ENCODE measurements at places on chromosomes 2 and 18.

GRCh38 chr2:2901384-2902345, 476.0 kb downstream of the EIPR1 start:
- DNase-seq: no peak

DNA sequence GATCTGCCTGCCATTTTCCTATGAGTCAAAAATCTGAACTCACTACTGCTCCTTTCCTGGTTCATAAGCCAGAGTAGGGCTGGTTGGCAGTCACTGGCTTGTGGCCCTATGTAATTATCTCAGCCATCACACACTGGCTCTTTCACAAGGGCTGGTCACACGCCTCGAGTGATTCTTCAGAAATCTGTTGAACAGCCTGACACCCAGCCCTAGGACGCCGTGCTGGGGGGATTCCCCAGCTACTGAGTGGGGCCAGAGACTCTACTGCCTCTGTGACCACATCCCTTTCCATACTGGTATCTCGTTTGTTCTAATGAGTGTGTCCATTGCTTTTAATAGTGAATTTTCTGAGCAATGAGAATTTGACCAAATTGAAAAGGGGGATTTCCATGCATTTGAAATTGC, 45.8 kb upstream of the RBM44 start:
- DNase-seq: no peak

DNA sequence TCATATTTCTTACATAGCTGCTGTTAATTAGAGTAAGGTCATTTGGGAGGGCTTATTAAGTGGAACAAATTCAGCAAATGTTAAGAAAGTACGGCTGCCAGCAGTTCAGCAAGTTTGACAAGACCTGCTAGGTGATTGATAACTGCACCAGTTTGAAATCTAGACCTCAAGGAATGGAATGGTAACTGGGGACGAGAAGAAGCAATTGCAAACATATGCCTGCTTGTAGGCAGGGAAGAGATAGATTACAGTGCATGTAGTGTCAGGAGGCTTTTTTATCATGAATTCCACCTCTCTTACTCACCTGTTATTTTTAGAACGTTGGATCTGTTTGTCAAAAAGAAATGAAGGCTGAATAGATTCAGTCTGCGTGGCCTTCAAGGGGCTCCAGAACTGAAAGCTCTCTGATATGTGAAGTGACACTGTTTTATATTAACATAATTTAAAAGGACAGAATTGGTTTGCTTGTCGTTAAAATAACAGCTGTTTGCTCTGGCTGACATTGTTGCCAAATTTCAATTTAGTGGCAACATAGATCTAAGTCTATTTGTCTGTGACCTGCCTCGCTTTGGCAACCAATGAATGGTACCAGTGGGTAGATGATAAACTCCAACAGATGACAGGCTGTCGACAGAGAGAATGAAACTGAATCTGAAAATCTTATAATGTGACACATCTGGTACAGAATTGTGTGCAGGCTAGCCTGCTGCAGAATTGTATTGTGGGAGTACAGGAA, 199.3 kb downstream of the ZNF407 start:
- no peak for DNase-seq

DNA sequence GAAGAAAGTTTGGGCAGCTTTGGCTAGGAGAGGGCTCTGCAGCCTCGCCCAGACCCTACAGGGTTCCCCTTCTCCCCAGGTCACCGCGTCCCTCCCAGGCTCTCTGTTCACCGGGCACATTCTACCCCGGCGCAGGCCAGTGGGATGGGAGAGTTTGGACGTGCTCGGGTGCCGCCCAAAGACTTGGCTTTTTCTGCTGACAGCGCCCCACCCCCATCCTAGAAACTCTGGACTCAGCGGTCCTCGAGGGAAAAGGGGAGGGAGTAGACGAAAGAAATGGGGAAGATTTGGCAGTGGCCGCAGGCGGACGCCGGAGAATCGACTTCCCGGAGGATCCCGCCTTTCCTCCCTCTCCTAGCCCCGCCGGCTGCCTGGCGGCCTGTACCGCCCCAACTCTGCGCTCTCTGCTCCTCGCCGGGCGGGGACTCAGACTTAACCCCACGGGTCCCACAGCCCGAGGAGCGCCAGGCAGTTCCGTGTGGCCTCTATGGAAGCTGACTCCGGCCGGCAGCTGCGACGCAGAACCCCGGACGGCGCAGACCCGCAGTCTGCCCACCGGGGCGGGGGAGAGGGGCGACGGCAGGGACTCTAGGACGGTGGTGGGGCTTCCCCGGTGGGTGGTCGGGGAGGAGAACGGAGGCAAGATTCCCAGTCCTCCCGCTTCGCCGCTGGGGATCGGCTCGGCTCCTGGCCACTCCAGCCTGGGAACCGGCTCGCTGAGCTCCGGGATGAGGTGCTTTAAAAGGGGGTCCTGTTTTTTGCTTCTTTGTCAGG, 863 bp upstream of the SIX2 start:
- DNase-seq: peak; percentile 2

DNA sequence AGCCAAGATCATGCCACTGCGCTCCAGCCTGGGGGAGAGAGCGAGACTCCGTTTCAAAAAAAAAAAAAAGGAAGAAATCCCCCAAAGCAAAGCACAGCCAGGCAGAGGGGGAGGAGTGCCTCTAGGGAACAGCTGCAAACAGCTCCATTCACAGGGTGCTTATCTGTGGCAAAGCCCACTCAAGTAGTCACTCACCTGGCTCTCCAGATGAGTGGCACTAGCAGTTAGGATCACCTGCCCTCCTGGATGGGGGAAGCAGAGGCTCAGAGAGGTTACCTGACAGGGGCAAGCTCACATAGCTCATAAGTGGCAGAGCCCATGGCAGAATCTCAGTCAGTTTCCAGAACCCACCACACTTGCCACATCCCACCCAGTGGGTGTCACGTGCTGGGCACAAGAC, 30.3 kb downstream of the TFCP2L1 start:
- peak; percentile 97 for DNase-seq

GRCh38 chr2:178946494-178946893, 103.4 kb downstream of the CCDC141 start:
- DNase-seq: no peak

- no peak for DNase-seq
Observed at GRCh38 chr2:227627769-227628168, 10.5 kb downstream of the SCYGR4 start.

DNA sequence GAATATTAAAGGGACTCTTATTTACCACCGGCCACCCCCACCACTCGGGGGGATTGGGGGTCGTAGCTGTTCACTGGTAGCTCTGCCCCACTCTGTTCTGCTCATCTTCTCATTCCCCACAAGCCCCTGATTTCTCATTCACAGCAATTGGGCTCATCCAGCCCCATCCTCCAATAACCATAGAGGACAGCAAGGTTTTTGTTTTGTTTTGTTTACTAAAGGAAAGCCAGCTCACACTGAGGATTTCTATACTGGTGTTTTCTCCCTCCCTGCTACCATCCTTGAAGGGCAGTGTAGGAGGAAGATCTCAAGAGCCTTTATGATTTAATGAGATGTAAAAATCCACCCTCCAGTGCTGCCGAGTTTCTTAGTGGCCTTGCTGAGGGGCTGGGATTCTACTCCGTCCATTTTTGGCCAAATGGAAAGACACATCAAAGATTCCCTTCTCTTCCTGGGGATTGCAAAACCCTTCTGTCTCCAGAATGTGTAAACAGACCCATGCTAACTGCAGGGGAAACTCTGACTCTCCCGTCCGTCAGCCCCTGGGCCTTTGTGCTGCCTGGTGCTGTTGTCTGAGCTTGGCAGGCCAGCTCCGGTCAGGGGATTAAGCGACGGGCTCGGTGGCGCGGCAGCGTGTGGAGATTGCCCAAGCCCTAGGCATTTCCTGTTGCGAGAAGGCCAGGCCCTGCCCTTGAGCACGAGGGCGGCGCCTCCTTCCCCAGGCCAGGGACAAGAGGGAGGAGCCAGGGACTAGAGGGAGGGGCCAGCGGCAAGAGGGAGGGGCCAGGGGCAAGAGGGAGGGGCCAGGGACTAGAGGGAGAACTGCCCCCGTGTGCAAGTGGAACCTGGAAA, 165.0 kb downstream of the ANTXR1 start:
- no peak for DNase-seq

- no peak for DNase-seq
Observed at GRCh38 chr2:6183226-6183625, 491.0 kb downstream of the SOX11 start.

GRCh38 chr2:148901142-148901541, 26.1 kb downstream of the KIF5C start:
- peak; percentile 77 for DNase-seq

DNA sequence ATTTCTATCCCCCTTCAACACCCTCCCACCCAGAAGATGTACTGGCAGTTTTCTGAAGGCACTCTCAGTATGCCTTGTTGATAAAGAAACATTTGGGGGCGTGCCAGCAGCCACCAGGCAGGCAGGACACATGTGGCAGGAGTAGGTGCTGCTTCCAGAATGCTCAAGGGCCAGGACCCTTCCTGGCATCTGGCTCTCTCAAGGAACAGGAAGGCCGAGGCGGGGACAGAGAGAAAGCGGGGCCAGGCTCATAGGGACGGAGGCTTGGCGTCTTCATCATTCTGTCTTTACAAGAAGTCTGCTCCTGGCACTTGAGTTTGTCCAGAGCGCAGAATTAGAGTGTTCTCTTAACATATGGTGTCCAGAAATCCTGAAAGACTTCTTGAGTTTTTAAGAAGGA, 121.6 kb downstream of the FAM210A start:
- DNase-seq: no peak

DNA sequence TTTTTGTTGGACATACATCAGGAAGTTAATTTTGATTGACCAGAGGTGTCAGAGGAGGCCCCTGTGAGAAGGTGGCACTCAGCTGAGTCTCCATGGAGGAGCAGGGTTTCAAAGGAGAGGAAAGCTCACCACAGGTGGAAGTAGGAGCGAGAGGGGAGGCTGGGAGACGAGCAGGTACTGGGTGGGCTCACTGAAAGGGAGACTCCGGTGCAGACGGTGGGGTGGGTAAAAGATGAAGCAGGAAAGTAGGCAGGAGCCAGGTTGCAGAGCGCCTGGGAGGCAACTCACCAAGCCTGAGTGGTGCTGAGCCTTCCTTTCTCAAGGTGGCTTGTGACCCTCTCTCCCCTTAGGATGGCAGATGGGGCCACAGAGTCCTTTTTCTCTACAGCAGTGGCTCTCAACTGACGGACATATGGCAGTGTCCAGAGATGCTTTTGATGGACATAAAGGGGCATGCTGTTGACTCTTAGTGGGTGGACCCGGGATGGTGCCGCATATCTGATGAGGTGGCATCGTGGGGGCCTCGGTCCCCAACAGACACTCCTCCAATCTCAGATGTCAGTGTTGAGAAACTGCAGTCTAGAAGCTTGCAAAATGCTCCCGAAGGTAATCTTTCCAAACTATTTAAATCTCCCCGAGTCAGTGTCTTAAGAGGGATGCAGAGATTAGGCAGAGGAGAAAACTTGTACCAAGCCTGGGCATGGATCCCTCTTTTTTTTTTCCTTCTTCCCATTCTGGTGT, 64.0 kb downstream of the LPIN1 start:
- no peak for DNase-seq

- no peak for DNase-seq
Observed at GRCh38 chr2:236887953-236888793, 197.5 kb upstream of the COPS8 start.

GRCh38 chr2:9554921-9555296, 721 bp downstream of the ADAM17 start:
- DNase-seq: no peak

- DNase-seq: no peak
Observed at GRCh38 chr2:57343391-57344006, 703.1 kb upstream of the VRK2 start.

DNA sequence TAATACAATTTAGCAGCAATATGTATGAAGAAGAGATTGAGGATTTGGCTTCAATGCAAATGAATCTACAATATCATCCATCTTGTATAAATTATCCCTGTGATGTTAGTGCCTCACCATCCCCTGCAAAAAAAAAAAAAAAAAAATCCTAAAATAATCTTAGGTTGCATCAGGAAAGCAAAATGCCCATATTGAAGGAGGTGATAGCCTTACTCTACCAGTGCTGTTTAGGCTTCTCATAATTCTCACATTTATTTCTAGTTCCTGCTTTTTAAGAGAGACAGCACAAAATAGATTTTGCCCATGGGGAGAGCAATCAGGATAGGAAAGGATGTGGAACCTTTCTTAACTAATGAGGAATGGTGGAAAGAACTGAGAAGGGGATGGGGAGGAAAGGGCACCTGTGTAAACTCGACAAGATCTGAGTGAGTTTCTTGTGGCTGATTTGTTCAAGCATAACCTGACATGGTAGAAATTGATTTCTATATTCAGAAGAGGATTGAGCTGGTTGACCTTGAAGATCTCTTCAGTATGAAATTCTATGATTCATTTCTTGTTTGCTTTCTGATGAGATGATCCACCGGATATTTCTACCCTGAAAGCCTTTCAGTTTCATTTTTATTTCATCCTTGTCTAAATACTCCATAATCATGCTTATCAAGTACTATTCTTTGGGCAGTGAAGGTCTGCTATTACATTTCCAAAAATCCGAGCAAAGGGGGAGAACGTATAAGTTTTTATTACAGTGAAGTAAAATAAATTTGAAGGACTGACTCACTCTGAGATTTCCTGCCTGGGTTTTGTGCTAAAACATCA, 391.2 kb downstream of the PTPRM start:
- DNase-seq: peak; percentile 2

GRCh38 chr2:8365331-8365910, 316.4 kb upstream of the ID2 start:
- no peak for DNase-seq

DNA sequence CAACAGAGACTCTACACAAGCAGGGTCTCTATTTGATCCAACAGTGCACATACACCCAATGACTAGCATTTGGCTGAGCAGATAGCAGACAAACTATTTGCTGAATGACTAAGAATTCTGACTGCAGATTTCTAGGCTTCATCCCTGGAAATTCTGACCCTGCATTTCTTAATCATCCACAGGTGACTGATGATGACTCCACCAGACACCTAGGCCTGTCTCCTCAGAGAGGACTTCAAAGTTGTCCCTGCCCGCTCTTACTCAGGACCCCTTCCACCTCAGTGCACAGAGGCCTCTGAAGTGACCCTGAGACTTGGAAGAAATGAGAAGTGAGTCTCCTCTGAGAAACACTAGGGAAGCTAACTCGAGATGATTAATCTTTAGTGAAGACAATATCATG, 51.3 kb downstream of the SEPTIN10 start:
- DNase-seq: no peak

DNA sequence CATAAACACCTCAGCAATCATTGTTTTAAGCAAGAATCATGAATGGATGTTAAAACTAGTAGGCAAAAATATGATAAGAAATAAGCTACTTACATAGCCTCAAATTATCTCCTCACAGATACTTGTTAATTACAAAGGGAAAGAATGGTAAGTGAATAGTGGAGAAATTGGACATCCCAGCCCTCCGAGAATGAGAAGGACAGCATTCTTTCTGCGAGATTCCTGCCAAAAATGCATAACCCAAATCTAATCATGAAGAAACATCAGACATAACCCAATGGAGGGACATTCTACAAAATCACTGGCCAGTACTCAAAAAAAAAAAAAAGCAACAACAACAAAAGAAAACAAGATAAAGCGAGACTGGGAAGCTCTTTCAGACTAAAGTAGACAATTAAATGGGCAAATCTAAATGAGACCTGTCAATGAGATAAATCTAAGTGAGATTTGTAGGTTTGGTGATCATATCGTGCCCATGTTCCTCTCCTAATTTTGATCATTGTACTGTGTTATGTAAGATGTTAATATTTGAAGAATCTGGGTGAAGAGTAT, 57.9 kb upstream of the GLI2 start:
- DNase-seq: no peak
